Adrenal gland (tissue), 19 donors: ENCODE measurements at places on chromosomes 13 and 19. TPM values are rescaled to one million over a fixed set of nuclear protein-coding genes. Genes with fewer than 3 reads are reported as not detected.

GRCh38 chr13:66207610-66208009 lies 1022.5 kb downstream of the PCDH9 start:
- DNase-seq, result no peak

DNA sequence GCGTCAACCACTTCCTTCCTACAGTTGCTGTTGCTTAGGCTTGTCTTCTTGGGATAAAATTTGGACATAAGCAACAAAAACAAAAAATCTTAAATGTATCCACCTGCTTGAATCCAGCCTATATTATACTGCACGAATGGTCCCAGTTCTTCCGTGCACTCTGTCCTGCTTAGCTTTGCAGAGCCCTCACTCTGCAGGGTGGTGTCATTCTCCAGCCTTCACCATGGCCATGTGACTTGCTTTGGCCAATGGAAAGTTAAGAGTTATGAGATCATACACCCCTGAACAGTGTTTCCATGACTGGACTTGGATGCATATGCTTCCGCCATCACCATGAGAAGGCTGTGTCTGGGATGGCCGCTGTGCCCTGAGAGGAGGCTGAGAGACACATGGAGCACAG lies 27.4 kb upstream of the SACS start:
- DNase-seq, result no peak

GRCh38 chr13:93687261-93687660 lies 460.7 kb downstream of the GPC6 start:
- DNase-seq, result no peak

DNA sequence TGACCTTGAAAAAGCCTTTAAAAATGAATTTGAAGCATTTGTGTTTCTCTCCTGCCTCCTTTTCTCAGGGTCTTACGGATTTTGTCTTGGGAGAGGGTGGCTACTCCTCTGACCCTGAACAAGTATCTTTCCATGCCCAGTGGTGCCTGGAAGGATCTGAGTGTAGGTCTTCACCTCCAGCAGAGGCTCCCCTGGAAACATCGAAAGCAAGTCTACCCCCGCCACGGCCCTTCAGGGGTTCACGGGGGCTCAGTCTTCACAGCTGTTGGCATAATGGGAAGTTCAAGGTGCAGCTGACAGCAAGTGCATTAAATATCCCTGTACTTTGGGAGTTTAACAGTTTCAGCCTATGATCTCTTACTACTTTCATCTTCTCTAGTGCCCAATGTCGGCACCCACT lies 42.7 kb upstream of the SLC15A1 start:
- DNase-seq, result no peak

DNA sequence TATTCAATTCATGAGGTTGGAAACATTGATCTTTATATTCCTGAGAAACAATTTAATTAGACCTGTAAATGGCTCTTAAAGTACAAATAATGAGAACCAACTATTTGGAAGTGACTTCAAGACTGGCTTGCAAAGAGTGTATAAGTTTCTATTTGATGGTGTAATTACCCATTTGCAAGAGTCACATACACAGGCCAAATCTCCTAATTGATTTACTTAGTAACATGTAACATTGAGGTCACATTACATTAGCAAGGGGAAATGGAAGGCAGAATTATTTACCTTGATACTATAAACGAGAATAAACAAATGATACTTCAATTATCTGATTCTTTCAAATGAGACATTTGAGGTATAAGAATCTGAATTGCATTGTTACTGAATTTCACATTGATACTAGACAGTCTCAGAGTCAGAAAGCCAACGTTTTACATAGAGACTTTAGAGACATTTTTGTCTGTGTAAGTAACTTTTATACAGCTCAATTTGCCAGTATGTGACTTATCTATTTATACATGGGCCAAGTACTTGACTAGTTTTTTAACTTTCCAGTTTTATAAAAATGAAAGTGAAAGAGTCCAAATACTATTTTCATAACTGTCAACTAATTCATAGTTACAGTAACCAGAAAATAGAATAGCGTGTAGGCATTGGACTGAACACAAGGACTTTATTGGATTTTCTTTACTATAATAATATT lies 95.6 kb upstream of the RFC3 start:
- DNase-seq, result no peak

GRCh38 chr13:44146138-44146537 lies 227.5 kb upstream of the SERP2 start:
- DNase-seq, result no peak

DNA sequence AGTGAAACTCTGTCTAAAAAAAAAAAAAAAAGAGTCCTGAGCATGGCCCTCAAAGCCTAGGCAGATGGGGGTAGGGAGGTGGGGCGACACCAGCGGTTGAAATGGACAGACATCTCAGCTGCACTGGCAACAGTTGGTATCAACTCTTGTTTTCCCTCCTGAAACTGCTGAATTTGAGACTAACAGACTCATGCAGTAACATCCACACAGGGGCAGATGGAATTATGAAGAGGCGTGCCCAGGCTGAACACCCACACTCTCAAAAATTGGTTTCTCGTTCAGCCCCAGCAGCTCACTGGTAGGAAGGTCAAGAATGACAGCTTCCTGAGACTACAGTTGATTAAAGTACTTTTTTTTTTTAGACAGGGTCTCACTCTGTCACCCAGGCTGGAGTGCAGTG lies 24.1 kb downstream of the PBX4 start:
- DNase-seq, result no peak

DNA sequence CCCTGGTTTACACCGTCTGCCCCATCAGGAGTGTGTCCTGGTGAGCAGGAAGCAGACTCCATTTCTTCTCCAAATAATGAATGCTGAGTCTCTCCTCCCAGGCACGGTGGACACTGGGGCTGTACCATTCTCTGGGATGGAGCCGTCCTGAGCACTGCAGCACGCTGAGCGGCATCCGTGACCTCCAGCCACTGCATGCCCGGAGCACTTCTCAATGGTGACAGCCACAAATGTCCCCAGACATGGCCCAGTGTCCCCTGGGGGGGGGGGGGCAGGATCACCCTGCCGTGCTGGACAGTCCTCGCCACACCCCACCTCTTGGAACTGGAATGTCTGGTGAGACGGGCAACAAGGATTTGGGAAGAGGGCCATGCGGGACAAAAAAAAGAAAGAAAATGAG lies 37.4 kb downstream of the GNG7 start:
- no peak for DNase-seq

Gene PLIN4
- polyA plus RNA-seq, result 9.3 TPM

Gene HSH2D
- polyA plus RNA-seq, result 1.5 TPM

Gene CCDC97
- 9.4 TPM for polyA plus RNA-seq

DNA sequence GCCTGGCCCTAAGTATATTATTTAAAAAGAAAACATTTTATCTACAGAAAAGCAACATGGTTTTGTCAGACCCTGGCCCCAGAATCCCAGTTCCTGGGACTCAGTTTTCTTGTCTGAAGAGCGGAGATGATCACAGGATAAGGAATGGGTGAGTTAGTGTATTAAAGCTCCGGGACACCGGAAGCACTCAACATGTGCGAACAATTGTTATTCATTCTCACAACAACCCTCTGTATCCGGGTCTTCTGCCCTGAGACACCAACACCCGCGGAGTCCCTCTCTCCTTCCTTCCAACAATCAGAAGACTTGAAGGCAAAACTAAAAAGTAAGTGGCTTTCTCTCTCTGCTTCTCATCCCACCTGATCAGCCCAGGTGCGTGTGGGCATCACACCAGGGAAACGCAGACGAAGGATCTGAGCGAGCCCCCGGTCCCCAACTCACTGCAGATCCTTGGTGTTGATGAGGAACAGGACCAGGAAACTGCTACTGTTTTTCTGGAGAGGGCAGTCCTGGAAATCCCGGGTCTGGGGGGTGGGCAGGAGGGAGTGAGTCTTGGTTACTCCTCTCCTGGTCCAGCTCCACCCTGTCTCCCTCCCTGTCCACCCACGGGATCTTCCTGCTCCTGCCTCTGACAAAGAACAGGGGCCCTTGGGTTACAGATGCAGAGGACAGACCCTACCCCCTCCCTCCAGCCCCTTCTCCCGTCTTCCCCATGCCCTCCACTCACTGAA lies 2.0 kb downstream of the GPR108 start:
- DNase-seq, result no peak

DNA sequence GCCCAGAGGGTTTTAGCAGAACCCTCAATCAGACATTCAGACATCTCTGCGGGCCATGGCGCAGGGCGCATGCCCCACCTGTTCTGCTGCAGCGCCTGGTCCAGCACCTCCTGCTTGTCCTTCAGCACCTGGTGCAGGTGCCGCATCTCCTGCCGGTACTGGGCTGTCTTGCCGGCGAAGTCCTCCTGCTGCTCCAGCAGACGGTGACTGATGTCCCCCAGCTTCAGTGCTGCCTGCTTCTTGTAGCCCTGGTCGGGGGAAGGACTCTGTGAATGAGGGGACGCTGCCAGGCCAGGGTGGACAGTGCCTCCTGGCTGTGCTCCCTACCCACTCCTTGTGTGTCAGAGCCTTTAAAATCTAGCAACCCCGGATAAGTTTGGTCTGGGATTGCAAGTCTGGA lies 12.2 kb upstream of the SLC7A9 start:
- DNase-seq, result no peak

DNA sequence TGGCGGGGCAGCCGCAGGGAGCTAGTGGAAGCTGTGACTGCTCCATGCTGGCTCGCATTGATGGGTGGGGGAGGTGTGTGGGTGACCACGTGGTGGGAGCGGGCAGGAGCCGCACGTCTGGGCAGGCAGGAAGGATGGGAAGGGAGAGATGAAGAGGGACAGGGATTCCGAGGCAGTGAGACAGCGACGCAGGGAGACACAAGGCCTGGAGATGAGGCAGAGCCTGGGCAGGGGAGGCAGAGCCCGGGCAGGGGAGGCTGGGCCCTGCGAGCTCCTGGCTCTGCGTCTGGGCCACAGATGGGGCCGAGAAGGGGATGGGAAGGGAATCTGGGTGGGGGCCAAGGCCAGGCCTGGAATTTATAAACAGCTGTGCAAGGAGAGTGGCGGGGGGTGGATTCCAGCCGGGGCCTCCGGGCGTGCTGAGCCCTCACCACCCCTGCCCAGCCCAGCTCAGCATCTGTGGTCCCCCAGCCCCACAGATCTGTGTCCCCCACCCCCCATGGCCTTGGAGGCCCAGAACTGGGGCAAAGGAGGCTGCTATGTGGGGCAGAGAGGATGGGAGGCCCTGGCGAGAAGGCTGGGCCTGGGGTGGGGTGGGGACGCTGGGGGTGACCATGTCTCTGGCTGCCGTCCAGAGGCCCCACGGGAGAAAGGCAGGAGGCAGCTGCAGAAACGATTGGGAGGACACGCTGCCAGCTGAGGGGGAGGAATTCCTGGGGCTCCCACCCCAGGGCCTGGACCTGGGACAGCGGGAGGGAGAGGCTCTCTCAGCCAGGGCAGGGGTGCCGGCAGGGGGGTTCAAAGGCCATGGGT lies 6.0 kb downstream of the EHD2 start:
- peak; percentile 94 for DNase-seq

- no peak for DNase-seq
Measured at GRCh38 chr13:76012091-76012721, 376.1 kb downstream of the LMO7 start.

DNA sequence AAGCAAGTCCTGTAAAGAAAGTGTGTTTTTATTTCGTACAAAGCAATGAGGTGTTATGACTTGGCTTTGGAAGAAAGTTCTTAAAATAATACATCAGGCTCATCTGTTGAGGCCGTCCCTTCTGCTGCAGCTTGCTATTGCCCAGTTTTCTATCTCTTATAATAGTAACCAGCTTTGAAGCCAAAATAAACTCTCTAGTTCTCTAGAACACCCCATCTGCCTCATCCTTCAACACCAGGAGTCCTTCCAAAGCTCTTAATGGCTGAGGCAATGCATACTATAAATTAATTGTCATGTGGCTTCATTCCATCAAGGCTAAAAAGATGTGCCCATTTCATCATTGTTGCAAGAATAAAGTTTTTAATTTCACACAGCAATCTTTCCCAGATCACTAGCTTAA lies 49.4 kb upstream of the IPO5 start:
- DNase-seq, result no peak

DNA sequence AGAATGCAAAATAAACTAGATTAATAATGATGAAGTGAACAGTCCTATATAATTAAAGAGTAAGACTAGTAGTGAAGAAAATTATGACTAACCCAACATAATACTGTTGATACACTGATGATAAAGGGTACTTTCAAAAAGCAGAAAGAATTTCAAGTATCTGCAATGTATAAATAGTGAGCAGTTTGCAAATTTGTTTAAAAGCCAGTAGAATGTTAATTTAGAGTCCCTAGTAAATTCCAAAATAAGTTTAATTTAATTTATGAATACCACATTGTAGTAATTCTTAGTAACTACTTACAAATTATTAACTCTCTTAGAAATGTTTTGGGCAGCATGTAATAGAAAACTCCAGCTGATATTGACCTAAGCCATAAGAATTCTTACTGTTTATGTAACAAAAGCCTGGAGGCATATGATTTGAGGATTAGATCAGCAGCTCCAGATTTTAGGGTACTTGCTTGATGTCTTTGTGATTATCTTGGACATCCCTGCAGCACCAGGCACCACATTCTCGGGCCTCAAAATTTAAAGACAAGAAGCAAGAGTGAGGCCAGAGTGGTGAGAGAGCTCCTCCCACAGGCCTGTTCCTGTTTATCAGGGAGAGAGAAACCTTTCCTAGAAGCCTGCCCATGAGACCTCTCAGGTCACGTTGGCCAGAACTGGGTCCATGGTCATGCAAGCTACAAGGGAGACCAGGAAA lies 67.6 kb upstream of the TDRD3 start:
- peak; percentile 10 for DNase-seq

- no peak for DNase-seq
Measured at GRCh38 chr13:39786091-39786490, 130.6 kb downstream of the COG6 start.

Gene SPIB
- 0.03 TPM for polyA plus RNA-seq

- no peak for DNase-seq
Measured at GRCh38 chr13:42497798-42498197, 76.2 kb upstream of the TNFSF11 start.

DNA sequence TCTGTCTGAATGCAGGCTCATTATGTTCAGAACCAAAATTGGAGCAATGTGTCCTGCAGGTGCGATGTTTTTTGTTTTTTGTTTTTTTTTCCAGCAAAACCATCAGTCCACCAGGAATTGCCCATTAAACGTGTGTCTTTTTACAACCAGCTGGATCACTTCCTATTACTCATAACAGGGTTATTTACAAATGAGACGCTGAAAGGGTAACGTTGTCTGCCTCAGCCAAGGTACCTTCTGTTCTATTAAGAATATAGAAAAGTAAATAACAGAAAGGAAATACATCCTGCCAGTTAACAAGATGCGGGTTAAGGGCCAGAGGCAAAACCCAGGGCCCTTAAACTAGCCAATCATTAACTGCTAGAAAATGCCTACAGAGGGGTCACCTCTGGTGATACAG lies 590.4 kb downstream of the TBC1D4 start:
- no peak for DNase-seq

Gene GPC6
- polyA plus RNA-seq, result 2.6 TPM

Gene C19orf85
- not detected for polyA plus RNA-seq

- DNase-seq, result no peak
Measured at GRCh38 chr13:73677048-73677601, 457.1 kb downstream of the KLF12 start.

- DNase-seq, result no peak
Measured at GRCh38 chr13:105070452-105070851, 1465.0 kb downstream of the EFNB2 start.

DNA sequence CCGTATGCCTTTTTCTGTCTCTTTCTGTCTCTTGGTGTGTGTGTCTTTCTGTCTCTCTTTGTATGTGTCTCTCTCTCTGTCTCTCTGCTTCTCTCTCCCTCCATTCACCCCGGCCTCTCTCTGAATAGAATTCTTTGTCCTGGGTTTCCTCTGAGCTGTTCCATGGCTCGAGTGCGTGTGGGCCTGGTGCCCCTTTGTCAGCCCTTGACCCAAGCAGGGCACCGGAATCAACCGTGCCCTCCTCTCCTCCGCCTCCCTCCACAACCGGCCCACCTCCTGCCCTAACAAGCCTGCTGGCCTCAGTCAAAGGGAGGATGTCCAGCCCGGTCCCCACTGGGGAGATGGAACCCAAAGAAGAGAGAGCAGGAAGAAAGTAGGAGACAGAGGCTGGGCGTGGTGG lies 3.2 kb downstream of the AXL start:
- no peak for DNase-seq
